Activated T-helper 17 cell treated with anti-CD3 and anti-CD28 coated beads, Interleukin-2, amount 50 U/mL, for 72 hours (primary cell): ENCODE measurements at places on chromosomes 2 and 18.

GRCh38 chr2:197281421-197281820, 29.2 kb downstream of the ANKRD44 start:
- ATAC-seq = no peak

DNA sequence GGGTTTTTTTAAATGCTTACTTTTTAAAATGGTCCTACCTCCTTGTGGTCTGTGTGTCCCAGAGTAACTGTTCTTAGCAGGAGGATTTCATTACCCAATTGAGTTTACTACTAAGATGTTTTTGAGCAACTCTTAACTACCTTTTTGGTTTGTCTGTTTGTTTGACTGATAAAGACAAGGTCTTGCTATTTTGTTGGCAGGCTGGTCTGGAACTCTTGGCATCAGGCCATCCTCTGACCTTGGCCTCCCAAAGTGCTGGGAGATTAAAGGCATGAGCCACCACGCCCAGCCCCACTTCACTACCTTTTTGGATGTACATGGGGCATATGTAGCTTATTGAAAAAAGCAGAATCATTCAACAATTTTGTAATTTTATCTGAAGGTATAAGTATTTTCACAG, 14.9 kb downstream of the MRPS9 start:
- no peak for ATAC-seq

DNA sequence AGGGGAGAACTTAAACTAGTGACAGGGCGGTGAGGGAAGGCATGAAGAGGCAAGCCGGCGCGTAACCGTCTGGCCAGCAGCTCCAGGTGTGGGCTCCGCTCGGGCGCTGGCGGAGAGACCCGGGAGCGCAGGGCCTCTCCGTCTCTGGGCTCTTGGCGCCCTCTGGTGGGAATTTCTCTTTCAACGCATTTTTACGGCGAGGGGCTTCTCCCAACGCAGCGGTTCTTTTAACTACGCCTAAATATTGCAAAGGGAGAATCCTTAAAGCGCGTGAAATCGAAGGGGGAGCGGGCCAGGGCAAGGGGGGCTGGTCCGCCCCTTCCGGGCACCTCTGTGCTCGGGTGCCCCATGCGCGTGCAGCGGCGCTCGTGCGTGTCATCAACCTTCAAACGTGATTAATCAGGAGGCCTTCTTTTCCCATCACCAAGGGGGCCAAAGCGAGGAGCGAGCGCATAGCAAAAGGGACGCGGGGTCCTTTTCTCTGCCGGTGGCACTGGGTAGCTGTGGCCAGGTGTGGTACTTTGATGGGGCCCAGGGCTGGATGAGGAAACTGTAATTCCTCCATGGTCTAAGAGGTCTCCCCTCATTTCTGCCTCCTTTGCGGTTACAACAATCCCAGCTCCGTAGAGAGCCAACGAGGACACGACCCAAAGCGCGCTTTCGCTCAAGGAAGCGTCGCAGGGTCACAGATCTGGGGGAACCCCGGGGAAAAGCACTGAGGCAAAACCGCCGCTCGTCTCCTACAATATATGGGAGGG, 762 bp upstream of the GAD1 start:
- peak; percentile 58 for ATAC-seq

- no peak for ATAC-seq
Measured at GRCh38 chr18:3624546-3624934, 174.6 kb downstream of the TGIF1 start.

GRCh38 chr2:38421274-38422056, 44.4 kb upstream of the ATL2 start:
- no peak for ATAC-seq

DNA sequence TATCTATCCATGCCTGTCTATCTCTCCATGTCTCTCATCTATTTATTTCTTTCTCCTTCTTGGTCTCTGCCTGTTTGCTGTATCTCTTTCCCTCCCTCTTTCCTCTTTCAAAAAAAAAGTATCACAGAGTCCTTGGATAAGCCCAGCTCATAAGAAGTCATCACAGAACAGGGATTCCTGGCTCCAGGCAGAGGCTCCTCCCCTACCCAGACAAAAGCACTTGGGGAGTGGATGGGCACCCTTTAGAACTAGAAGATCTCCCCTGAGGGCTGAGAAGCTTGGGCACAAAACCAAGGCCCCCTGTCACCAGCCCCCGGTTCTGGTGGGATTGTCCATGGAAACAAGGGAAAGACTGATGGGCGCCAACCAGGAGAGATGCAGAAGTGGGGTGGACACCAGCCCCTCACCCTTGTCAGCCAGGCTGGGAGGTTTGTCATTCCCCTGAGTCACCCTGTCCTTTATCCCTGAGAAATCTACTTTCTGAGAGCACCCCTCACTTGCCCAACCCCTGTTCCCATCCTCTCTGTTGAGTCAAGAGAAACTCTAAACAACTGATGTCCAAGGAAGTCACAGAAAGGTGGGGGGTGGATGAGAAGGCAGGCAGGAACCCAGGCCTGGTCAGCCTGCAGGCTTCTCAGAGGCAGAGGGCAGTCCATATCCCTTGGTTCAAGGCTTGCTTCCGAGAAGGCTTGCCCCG, 127.1 kb downstream of the TNS1 start:
- no peak for ATAC-seq

DNA sequence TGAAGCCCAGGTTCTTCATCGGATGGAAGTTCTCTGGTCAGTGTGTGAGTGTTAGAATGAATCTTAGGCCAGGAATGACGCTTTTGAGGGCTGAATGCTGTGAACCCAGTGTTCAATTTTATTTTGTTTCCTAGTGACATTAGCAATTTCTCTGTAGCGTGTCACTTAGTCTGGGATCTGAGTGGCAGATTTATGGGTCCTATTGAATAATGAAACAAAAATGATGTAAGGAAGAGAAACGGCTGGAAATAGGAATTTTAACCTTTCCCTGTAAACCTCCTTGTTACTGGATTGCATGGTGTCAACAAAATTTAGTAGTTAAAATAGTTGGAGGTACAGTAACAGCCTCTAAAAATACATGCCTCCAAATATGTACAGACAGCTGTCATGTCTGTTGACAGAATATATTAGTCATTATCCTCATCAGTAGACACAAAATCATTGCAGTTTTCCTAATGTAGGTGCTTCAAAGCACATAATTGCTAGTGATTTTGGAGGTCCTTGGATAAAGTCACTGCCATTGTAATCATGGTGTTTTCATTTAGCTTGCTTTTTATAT, 223.8 kb upstream of the SPRED2 start:
- ATAC-seq = no peak
